Renal cortical epithelial cell (primary cell): ENCODE measurements at places on chromosomes 11 and 22.

- no peak for DNase-seq
These were observed 242.1 kb upstream of the KIRREL3 start for GRCh38 chr11:127242676-127243075.

- DNase-seq = no peak
These were observed 94.4 kb upstream of the OR4B1 start for GRCh38 chr11:48122246-48122645.

DNA sequence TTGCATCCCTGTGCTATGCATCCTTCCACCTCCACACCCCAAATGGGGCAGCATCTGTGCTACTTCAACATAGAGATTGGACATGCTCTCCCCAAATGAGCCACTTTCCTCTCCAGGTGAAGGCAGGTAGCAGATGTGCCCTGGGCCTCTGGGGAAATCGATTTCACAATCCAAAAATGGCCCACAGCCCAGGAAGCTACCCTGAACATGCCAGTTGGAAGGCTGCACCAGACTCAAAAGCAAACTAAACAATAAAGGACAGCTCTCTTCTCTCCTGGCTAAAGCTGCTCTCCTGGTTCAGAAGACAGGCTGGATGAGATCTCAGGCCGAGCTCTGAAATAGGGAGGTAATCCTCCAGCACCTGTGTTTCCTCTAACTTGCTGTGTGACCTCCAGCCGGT, 19.7 kb downstream of the ISX start:
- DNase-seq = no peak

GRCh38 chr11:63779039-63779438, 10.5 kb upstream of the ZFTA start:
- no peak for DNase-seq

DNA sequence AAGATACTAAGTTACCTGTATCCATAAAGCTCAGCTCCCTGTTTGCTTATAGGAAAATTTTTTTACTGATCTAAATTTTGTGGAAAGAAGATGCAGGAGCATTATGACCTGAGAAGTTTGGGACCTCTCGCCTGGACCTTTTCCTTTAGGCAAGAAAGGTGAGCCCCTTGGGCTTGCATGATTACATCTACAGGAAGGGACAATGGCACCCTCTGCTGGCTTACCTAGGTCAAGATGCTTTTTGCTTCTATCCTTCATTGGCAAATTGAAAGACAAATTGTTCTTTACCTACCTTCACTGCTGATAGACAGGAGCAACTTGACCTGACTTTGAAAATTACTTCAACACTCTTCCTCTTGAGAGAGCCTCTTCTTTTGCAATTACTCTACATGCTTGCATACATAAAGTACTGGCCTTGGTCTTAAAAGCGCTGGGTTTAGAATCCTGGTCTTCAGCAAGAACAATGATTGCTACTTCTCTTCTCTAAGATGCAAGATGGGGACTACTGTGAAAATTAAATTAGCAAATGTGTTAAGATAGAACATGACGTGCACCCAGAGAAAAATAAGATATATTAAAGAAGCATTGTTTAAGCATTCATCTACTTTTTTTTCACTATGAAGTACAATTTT, 147.2 kb downstream of the TRPC6 start:
- peak; percentile 52 for DNase-seq

DNA sequence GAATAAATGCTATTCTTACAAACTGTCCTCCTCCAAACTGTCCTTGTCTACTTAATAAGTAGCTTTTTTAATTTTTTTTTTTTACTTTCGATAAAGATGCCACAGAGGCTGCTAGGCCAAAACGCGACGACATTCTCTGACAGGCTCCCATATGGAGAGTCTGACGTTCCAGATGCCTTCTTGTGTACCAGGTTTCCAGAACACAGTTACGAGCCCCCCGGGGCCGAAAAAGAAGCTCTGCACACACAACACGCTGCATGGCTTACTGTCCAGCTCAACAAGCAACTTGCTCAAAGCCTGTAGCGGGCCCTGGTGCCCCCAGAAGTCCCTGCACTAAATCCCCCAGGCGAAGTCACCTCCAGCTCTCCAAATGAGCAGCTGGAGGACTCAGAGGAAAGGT, 39.3 kb downstream of the LARGE1 start:
- DNase-seq = no peak

GRCh38 chr11:2666401-2666741, 33.4 kb downstream of the KCNQ1OT1 start:
- DNase-seq = no peak

DNA sequence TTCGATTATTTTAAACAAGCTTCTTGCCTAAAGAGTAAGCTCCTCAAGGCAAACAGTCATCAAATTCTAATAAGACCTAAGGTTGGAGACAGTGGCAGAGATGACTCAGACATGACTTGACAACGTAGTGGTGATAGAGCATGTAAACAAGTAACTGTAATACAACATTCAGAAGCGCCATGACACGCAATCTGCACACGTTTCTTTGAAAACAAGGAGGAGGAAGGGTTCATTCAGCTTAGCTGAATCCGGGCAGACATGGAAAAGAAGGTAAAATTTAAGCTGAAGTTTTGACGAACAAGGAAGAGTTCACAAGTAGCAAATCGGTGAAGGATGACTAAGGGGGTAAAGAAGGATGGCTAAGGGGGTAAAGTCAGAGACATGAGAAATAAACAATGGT, 152.4 kb upstream of the ZC3H12C start:
- DNase-seq = peak; percentile 80

- no peak for DNase-seq
These were observed 252.1 kb downstream of the SBF2 start for GRCh38 chr11:10041748-10042446.

DNA sequence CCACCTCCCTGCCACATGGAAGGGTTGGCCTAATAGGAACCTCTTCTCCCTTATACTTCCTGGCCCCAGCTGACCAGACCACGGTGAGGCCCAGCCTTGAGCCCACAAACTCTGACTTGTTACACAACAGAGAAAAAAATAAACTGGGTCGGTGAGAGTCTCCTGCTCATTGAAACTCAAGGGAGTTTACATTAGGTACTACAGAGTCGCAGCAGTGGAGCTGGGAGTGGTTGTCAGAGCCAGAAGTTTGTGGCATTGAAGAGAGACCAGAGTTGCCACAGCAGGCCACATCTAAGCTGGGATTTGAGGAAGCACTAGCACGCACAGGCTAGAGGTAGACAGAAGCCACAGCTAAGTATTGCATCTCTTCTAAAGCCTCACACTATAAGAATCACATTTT, 296.2 kb downstream of the DDX10 start:
- DNase-seq = no peak

DNA sequence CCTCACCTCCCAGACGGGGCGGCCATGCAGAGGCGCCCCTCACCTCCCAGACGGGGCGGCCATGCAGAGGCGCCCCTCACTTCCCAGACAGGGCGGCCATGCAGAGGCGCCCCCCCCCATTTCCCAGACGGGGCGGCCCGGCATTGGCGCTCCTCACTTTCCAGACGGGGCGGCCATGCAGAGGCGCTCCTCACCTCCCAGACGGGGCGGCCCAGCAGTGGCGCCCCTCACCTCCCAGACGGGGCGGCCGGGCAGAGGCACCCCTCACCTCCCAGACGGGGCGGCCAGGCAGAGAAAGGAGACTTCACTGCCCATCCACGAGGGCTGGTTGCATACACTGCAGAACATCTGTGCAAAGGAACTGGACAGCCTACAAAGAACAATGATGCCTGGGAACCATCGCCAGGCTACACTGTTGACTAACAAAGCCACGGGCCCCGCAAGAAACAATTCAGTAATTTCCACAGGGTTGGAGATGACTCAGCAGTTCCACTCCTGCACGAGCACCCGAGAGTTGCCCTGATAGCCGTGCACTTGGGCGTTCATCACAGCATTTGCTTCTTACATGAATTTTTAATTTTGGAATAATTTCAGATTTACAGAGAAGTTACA, 58.7 kb downstream of the CTTN start:
- peak; percentile 69 for DNase-seq

DNA sequence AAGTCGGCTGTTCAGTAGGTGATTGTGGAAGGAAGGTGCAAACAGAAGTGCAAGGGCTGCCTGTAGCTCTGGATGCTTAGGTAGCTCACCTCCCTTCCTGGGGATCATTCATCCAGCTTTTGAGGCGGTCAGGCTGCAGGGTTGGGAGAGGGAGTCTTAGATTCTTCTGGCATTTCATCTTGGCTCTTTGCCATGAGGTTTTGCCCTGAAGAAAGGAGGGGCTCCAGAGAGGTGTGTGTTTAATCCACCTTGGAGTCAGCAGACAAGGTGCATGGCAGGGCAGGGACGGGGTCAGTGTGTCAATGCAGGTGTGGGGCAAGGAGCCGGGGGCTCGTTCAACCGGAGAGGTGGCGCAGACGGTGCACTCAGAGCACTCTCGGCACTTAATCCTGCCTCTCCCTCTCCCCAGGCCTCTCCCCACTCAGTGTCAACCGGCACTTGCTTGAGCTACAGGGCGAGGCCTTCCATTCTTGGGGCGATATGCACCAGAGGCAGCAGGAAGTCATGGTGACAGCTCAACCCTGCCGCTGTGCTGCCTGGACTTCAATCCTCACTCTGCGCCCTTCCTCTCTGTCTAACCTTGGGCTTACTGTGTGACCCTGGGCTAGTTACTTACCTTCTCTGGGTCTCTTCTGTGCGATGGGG, 7.2 kb downstream of the ADAMTS15 start:
- DNase-seq = peak; percentile 29

- DNase-seq = peak; percentile 70
These were observed 41.7 kb upstream of the AQP11 start for GRCh38 chr11:77547863-77548551.

- DNase-seq = no peak
These were observed 559 bp downstream of the RANBP1 start for GRCh38 chr22:20116376-20116950.

- no peak for DNase-seq
These were observed 4.5 kb downstream of the SLC37A4 start for GRCh38 chr11:119025978-119026766.

- no peak for DNase-seq
These were observed 747.3 kb downstream of the LUZP2 start for GRCh38 chr11:25244126-25244525.

- peak; percentile 49 for DNase-seq
These were observed 33.9 kb upstream of the PANX2 start for GRCh38 chr22:50136581-50137015.

- no peak for DNase-seq
These were observed 5.7 kb downstream of the APOBEC3D start for GRCh38 chr22:39026509-39027150.

DNA sequence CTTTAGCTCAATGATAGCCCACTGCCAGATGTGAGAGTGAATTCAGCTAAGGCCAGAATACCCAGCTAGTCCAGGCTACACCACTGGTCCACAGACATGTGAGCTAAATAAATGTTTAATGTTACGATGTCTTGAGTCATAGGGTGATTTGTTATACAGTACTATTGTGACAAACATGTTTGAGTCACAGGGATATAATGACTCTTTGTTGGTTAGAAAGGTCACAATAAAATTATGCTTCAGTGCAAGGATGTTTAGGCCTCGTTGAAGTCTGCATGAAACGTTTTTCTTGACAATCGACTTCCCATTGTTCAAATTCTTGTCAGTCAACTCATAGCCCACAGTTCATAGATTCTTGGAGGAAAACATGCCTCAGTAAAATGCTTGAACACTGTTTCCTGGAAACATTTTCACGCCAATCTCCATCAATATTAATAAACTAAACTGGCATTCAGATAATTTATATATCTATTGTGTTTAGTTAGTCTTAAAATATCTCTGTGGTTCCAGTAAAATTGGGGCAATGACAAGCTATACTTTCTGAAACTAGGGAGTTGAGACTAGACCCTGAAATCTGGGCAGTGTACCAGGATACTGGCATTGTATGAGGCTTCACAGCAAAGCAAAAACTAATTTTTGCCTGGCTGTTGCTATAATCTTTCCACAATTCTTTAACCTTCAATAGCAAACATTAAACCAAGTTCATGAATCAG, 650.8 kb upstream of the KIRREL3 start:
- peak; percentile 98 for DNase-seq

DNA sequence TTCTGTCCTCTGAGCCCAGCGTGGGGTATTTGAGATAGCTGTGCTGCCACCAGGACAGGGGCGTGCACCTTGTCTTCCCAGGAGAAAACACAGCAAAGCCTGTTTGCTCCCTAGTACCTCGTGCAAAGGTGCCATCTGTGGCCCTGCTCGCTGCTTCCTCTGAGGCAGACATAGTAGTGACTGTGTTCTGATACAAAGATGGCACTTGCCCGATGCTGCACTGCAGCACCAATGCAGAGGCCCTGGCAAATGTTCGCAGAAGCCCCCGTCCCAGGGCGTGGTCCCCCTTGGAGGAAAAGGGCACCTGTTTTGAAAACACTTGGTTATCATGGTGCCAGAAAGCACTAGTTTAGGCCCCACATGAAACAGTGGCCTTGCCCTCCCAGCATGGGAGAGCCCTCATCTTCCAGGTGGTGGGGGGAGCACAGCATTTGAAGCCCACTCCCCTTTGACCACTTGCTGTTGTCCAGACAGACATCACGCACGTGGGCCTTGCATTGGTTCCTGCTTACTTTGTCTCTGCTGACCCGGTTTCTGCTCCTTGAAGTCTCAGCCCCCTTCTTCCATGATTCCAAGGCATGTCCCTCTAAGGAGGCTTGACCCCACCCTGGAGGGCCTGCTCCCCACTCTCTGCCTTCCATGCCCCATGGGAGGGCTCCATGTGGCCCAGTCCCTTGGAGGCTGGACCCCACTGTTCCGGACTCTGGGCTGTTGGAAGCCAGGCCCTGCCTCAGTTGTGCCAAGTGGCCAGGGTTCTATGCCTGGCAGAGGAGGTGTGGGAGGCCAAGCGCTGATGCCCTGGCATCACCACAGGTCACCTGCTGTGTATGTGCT, 109.4 kb downstream of the KCNQ1OT1 start:
- no peak for DNase-seq

DNA sequence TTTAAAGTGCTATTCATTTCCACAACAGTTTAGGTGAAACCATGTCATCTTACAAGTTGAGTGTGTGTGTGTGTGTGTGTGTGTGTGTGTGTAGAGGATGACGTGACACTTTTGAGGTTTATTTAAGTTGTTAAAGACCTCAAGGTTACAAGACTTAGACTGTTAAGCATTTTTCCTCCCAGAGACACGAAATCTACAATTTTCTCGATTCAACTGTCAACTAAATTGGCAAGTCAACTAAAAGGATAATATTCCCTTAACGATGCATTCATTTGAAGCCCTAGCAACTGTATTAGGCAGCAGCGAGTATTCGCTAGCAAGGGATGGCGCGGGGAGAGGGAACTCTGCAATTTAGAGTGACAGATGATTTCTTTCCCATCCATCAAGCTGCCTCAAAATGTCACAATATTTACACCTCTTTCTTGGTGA, 17.6 kb upstream of the BDNF start:
- peak; percentile 15 for DNase-seq

- DNase-seq = no peak
These were observed 4.6 kb upstream of the RNF185 start for GRCh38 chr22:31155422-31155821.
